Inflammatory macrophage treated with lipopolysaccharide for 4 hours (primary cell): ENCODE measurements at places on chromosomes 2 and 18.
A peak's percentile ranks its signal among the peaks of the same experiment; 100 is the strongest.

DNA sequence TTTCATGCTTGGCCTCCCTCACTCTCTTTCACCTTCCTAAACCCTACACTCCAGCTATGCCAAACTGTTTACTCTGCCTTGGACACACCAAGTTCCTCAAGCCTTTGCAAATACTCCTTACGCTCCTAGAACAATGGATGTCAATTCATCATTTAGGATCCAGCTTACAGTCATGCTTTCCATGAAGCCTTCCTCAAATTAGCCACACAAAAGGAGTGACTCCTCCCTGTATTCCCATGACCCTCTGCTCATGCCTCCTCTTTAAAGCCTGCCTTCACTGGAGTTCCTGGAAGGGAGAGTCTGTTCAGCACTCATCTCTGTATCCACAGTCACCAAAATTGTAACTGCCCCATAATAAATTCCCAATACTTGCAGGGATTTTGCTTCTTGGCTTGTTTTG is 721 bp upstream of the EHD3 start:
- peak; percentile 6 for DNase-seq

DNA sequence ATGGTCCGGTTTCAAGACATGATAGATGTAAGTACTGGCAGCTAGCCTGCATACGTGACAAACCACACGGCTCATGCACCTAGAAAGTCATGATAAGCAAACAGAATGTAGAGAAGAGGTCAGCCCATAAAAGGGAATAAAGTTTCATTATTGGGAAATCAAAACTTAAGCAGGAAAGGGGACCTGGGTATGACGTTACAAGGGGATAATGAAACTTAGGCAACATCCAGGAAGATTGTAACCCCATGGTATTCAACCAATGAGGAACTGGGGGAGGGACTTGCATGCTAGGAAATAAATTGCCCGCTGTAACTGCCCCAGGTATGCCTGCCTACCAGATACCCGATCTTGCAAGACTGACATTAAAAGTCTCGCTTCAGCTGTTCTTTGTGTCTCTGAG is 1679.0 kb downstream of the SUCLG1 start:
- no peak for DNase-seq

- peak; percentile 73 for DNase-seq
Measured at GRCh38 chr2:20357638-20358389, 7.2 kb upstream of the PUM2 start.

- peak; percentile 77 for DNase-seq
Measured at GRCh38 chr2:238256594-238257104, 16.8 kb upstream of the HES6 start.

DNA sequence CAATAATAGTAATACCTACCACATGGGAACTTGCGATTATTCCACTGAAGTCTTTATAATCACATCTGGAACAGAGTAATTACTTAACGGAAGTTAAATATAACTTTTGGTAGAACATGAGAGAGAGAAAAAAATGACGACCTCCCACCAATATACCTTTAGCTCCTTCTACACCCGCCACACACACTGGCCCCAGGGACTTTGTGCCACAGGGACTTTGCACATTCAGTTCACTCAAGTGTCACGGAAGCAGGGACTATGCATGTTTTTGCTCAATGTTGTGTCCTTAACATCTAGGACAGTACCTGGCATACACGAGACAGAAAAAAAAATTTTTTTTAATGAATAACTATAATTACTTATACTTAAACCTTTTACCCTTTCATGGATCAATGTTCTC is 4.0 kb downstream of the GPR155 start:
- DNase-seq = no peak

GRCh38 chr2:138187221-138187620 is 222.9 kb downstream of the HNMT start:
- no peak for DNase-seq

DNA sequence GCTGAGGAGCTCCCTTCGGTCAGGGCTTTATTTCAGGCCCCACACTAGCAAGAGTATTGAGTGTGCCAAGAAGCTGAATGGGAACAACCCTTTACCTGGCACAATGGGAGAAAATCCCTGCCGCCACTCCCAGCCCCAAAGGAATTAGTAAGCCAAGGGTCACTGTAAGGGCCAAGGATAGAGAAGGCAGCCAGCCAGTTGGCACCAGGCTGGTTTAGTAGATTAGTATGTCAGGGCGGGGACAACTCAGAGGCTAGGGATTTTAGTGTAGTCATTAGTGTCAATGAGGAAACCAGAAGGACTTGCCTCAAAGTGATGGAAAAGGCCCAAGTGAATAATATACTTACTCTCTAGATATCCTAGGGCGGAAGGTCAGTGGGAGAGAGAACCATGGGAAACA is 34.9 kb upstream of the CYP26B1 start:
- no peak for DNase-seq

GRCh38 chr2:76760367-76760704 is 761.8 kb downstream of the LRRTM4 start:
- no peak for DNase-seq

- DNase-seq = no peak
Measured at GRCh38 chr2:231780123-231780908, 766 bp downstream of the PDE6D start.

- no peak for DNase-seq
Measured at GRCh38 chr18:48639772-48640432, 101.1 kb downstream of the CTIF start.

DNA sequence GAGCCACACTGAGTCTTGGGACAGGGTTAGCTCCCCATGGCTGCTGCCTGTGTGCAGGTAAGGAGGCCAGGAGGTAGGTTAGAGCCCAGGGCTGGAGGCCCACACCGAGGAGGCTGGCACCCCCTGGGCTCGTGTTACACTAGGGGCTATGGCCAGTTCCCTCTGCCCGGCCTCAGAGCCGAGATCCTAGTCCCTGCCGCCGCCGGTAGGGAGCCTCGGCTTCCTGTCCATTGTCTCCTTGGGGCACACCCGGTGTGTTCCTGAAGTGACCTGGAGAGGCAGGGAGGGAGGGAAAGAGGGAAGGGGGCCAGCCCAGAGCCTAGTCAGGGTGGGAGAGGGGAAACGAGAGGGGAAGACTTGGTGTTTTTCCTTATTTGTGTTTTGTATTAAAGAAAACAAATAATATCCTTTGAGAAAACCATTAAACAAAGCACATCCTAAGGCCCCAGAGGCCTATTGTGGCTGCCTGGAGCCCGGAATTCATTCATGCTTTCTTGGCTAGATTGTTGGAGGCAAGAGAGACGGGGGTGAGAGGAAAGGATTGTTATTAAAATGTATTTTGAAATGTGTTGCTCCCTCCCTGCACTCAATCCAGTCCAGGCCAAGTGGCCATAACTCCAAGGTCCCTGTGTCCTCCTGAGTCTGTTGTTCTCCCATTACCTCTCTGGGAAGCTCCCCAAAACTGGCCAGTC is 170.7 kb downstream of the CTIF start:
- no peak for DNase-seq

GRCh38 chr2:150909090-150909489 is 352.6 kb downstream of the RBM43 start:
- DNase-seq = no peak

DNA sequence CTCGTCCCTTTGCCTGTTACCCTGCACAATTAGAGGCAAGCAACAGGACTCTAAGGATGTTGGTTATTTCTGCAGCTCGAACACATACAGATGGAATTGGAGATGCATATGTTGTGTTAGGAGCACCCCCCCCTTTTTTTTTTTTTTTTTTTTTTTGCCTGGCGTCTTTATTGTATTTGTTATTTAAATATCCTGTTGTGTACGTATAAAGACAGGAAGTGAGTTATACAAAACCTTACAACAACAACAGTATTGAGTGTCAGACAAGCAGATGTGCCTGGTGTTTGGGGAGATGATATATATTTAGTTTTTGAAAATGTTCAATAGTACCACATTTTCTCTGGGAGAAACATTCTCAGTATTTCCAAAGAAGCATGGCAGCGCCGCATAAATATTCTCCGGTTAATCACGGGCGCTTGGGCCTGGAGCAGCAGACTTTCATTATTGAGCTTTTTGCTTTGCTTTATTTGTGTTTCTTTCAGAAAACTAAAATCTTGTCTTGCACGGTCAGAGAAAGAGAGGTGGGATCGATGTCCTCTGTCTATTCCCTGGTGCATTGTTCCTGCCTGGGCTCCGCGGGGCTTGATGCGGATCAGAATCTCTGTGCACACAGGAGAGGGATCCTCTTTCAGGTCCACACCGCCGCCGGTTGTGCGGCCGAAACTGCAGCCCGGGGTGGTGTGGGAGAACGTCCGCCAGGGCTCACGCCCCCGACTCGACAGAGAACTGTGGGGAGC is 23.2 kb upstream of the ZNF516 start:
- DNase-seq = peak; percentile 28

- no peak for DNase-seq
Measured at GRCh38 chr2:104404526-104404925, 449.4 kb upstream of the POU3F3 start.

GRCh38 chr2:210177769-210178168 is 6.6 kb upstream of the KANSL1L start:
- no peak for DNase-seq

- DNase-seq = no peak
Measured at GRCh38 chr2:200218645-200219044, 87.8 kb upstream of the SPATS2L start.

- DNase-seq = no peak
Measured at GRCh38 chr2:121475811-121476571, 54.7 kb upstream of the RNU4ATAC start.

- no peak for DNase-seq
Measured at GRCh38 chr18:3500016-3500415, 50.0 kb downstream of the TGIF1 start.

GRCh38 chr18:36843784-36844183 is 14.9 kb downstream of the KIAA1328 start:
- DNase-seq = peak; percentile 13

DNA sequence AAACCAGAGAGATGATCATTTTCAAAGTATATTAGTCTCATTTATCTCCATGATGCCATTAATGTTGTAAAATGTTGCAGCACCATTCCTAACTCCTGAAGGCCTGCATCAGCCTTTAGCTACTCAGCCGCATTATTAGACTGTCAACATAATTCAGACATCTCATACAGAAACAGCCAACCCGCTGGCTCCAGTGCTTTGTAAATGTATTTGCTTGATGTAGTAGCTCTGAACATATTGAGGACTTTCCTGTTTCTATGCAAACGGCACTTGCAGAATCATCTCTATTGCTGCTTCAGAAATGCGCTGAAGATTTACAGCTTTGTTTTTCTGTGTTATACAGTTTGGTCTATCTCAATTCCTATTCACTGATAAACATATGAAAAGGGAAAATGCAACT is 372.2 kb downstream of the DSEL start:
- DNase-seq = no peak

- DNase-seq = no peak
Measured at GRCh38 chr2:223294756-223295155, 242.8 kb downstream of the KCNE4 start.

DNA sequence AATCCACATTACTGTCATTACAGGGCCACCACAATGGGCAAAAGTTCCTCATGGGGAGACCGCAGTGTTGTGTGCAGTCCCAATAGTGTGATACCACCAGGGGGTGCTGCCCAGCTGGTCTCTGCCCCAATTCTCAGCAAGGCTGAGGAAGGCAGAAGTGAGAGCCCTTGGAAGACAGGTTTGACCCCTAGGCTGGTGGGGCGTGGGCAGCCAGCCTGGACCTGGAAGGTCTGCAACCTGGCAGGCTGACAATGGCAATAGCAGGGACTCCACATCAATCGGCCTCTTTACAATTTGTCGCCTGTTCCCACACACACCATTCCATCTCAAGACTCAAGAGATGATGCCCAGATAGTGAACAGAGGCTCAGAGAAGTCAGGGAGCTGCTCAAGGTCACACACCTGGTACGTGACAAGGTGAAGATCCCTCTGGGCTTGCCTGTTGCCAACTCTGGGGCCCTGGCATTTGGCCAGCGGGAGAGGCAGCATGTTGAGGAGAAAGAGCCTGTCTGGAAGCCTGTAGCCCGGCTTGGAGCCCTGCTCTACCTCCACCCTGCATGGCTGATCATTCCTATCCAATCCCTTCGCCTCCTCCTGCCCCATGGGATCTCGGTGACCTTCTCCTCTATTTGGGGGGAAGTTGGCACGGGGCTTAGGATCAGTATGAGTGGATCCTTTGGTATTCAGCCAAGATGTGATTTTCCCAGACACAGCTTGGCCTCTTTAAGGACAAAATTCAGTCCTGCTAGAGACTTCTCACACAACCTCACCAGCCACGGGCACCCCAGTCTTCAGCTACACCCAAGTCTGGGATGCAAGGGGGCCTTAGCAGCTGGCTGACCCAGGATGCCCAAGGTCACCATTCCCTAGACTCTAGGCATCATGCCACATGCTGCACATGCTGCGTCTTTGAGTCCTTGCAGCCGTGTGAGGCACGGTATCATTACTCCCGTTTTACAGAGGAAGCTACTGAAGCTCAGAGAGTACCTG is 2.9 kb upstream of the ATOH8 start:
- peak; percentile 77 for DNase-seq

- no peak for DNase-seq
Measured at GRCh38 chr2:234976479-234977227, 24.8 kb downstream of the SH3BP4 start.

- no peak for DNase-seq
Measured at GRCh38 chr2:159996792-159997546, 65.4 kb downstream of the PLA2R1 start.

- DNase-seq = peak; percentile 95
Measured at GRCh38 chr2:240513549-240514287, 44.1 kb downstream of the ANKMY1 start.
